GM04503 (cell line): ENCODE measurements at places on chromosomes 16 and 17.

- no peak for DNase-seq
Measured at GRCh38 chr17:8162233-8162996, at the start of gene VAMP2. Gene VAMP2, minus strand, starts transcription at chr17:8162948. Its CDS starts 69 bp downstream, at chr17:8162879.

GRCh38 chr16:48128769-48129168, 27.0 kb downstream of the ABCC12 start:
- no peak for DNase-seq

DNA sequence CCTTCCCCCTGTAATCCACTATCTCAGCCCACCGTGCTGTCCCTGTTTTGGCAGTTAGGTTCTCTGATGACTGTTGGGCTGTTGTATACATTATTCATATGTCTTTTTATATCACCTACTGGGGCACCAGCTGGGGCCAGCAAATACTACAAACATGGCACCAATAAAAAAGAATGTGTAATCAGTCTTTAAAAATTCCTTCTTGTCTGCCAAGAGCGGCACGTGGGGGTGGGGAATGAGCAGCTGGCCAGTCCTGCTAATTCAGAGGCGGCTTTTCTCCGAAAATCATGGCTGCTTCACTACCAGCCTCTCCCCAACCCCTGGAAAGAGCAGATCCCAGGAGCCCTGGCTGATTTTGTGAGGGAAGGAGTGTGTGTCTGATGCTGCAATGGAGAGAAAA, 77.7 kb upstream of the EEF2KMT start:
- DNase-seq, result no peak

- DNase-seq, result no peak
Measured at GRCh38 chr16:66959704-66960161, 1.3 kb upstream of the CES3 start.

DNA sequence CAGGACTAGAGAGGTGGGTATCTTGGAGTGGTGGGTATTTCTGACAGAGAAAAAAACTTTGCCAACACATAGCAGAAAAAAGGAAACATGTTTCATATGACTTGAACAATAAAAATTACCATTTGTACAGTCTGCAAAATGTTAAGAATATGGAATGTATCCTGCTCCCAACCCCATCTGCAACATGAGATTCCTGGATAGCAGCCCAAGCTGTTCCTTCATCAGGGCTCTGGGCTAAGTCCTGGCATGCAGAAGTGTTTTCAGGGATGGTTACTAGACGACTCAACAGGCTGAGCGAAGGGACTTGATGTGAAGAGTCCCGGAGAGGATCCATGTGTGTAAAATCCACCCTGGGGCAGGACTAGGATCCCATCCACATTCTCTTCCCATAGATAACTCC, 121.0 kb upstream of the IRX3 start:
- DNase-seq, result peak; percentile 62

DNA sequence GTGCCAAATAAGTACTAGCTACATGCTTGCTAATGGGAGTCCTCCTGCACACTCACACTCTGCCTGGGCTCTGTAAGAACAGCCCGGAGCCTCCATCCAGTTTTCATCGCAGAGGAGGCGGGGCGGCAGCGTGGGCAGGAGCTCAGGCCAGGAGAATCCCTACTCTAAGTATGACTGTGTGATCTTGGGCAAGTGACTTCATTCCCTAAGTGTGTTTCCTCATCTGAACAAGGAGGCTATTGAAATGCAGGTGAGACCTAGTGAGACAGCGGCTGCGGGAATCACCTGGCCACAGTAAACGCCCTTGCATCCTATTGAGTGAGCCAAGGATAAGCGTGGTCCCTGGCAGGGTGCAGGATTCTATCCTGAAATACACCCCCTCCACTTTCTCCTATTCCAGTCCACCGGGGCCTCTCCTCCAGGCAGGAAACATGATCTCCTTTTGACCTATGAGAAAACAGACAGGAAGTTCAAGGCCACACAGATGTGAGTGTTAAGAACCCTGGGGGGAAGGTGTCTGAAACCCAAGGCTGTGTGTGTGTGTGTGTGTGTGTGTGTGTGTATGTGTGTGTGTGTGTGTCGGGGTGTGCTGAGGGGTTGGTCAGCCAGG, 5.2 kb upstream of the RAI1 start:
- no peak for DNase-seq
